GM13977 (cell line): ENCODE measurements at places on chromosomes 7 and 10.

GRCh38 chr10:93309062-93309461 lies 173.1 kb downstream of the MYOF start:
- DNase-seq = no peak

DNA sequence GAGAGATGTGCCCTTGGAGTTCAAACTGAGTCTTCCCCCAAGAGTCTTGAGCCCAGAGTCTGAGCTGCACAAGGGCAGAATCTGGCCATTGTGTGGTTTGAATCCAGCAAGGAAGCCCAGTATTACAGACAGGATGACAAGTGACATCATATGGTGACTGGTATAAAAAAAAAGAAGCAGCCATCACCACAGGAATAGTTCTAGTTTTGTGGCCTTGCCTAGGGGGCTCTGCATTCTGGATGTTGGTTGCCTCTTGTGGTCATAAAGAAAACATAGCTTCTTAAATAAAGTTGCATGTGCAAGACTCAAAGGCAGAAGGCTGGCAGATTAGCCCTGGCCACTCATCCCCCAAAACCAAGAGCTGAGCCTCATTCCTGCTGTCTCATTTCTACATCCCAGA lies 16.8 kb upstream of the LRRC72 start:
- DNase-seq = no peak

- DNase-seq = peak; percentile 43
Observed at GRCh38 chr10:98664329-98665042, 217.8 kb upstream of the HPS1 start.

- no peak for DNase-seq
Observed at GRCh38 chr7:98369726-98370125, 31.2 kb downstream of the BAIAP2L1 start.

DNA sequence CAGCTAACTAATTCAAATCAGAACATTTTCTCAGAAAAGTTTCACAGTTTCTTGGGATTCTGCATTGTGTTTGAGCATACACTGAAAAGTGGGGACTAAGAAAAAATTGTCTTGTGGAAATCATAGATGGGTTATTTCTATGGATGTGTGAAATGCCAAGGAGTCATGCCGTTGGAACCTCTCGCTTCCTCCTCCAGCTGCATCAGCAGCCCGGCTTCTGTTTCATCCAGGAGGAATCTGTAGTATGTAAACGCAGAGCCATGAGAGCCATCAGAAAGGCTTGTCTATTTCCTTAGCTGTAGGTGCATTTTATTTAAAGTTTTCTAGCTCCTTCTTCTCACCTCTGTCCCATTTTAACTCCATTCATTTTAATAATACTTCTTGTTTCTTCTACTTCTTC lies 1144.1 kb downstream of the GATA3 start:
- no peak for DNase-seq

GRCh38 chr10:47182934-47183703 lies 116.9 kb upstream of the GDF10 start:
- no peak for DNase-seq

DNA sequence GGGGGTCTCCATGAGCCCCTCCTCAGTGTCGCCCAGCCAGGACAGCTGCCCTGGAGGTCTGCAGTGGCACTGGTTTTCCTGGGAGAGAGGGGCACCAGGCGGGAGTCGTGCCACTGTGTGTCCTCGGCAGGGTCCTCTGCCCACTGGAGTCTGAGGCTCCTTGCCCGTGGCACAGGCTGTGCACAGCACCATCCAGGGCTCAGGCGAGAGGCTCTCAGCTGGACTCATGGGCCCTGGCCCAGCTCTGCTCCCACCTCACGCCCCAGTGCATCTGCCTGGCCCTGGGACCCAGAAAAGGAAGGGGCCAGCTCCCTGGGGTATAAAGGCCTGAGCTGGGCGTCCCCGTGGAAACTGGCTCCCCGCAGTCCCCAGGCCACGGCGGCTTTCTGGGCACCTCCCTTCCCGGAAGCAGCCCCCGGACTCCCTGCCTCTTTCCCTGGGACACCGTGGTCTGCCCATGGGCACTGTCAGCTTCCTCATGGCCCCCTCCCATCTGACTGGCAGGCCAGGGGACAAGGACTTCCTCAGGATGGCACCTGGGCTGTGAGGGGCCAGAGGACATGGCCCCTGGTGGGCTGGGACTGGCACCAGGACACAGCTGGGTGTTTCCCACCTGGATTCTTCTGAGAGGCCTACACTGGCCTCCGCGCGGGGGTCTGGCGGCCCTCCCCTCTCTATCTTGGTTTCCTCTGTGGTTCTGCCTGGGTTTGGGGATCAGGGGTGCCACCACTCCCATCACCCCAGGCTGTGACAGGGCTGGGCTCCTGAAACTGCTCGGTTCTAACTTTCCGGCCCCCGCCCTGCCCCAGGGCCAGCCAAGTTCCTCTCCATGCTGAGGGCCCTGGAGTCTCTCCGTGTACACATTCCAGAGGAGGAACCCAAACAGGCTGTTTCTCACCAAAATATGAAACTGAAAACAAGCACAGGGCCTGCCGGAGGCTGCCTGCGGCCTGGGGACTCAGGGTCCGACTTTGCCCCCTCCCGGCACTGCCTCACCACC lies 5.5 kb downstream of the FOXL3 start:
- no peak for DNase-seq

GRCh38 chr7:127911968-127912511 lies 119.2 kb downstream of the LRRC4 start:
- peak; percentile 26 for DNase-seq

- DNase-seq = no peak
Observed at GRCh38 chr10:72616716-72617115, 9.2 kb downstream of the MICU1 start.

DNA sequence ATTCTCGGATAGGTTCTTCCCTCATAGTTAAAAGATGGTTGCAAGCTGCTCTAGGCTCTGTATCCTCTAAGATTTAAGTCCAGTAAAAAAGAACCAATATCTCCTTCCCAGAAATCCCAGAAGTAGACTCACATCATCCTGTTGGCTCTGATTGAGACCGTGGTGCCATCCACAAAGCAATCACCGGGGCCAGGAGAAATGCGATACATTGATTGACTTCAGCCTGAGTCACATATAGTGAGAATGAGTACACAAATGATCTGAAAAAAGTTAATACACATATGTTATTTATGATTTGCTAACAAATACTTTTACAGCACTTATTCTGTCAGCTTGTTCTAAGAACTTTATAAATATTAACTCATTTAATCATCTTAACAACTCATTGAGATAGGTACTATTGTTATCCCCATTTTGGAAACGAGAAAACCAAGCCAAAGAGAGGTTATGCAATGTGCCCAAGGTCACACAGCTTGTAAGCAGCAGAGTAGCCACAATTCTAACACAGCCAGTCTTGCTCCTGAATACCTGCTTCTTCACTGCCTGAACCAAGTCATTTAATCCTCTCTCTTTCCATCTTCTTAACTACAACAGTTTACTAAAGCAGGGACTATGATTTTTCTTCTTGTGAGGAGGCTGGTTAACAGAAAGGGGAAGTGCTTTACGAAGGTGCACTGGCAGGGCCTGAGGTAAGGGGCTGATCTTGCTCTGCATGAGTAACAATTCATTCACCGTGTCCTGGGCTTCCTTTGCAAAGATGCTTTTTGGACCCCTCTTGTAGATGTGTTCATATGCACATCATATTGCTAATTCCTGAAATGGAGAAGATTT lies 177.0 kb downstream of the REEP3 start:
- no peak for DNase-seq

- DNase-seq = no peak
Observed at GRCh38 chr7:41996381-41997035, 240.5 kb downstream of the GLI3 start.

DNA sequence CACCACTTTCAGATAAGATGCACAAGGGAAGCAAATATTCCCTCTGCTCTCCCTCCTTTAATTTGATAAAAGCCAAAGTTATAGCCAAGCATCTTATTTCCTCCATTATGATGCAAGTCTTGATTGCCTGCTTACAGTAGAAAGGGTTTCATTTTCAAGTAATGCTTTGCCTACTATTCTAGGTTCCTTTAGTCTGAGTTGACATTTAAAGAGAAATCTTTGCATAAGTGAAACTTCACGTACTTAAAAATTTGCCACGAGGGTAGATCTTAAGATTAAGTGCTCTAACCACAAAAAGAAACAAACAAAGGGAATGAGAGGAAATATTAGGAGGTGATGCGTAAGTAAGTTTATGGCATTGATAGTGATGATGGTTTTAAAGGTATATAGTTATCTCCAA lies 78.1 kb upstream of the VWDE start:
- DNase-seq = no peak

DNA sequence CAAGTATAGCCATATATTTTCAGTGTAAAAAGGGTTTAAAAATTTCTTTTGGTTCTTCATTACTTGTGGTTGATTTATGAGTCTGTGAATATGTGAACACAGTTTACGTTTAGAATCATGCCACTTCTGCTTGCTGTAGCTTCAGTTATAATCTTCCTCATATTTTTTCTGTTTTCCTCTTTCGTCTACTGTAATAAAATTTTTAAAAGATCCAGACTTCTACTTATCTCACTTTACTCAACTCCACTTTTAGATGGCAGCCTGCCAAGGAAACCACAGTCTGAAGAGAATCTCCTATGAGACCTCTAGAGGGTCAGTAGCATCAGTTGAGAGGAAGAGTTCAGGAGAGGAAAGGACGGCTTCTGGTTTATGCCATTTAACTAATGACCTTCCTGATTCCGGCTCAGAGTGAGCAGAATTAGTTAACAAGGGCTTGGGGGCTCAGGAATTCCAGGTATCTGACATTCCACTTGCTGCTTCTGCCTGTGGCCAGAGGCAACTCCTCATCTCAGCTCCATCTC lies 21.4 kb downstream of the CREB5 start:
- no peak for DNase-seq

DNA sequence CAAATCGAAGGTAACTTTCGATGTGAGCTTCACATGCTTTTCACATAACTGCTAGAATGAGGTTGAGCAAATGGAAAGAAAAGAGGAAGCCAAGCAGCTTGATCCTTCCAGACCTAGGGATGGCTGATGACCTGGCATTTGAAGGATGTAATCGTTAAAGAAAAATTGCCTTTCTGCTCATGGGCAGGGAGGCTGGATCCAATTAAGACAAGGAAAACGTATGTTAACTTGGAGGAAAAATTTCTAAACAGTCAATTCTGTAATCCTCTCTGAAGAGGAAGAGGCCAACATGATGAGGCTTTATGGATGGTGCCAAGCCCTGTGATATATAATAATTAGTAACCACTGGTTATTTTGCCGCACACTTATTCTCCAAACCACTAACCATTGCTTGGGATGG lies 12.5 kb downstream of the GRK5 start:
- no peak for DNase-seq

- DNase-seq = no peak
Observed at GRCh38 chr7:116521046-116521664, 3.7 kb upstream of the CAV1 start.

- DNase-seq = no peak
Observed at GRCh38 chr10:86003201-86003621, 363.4 kb downstream of the GRID1 start.

- no peak for DNase-seq
Observed at GRCh38 chr7:149770728-149771636, 2.4 kb downstream of the ZNF467 start.

- peak; percentile 40 for DNase-seq
Observed at GRCh38 chr10:94496010-94496409, 49.6 kb upstream of the HELLS start.

GRCh38 chr10:97539523-97540200 lies 32.9 kb upstream of the ANKRD2 start:
- no peak for DNase-seq

- DNase-seq = no peak
Observed at GRCh38 chr10:13724484-13724883, 137.7 kb downstream of the PRPF18 start.

DNA sequence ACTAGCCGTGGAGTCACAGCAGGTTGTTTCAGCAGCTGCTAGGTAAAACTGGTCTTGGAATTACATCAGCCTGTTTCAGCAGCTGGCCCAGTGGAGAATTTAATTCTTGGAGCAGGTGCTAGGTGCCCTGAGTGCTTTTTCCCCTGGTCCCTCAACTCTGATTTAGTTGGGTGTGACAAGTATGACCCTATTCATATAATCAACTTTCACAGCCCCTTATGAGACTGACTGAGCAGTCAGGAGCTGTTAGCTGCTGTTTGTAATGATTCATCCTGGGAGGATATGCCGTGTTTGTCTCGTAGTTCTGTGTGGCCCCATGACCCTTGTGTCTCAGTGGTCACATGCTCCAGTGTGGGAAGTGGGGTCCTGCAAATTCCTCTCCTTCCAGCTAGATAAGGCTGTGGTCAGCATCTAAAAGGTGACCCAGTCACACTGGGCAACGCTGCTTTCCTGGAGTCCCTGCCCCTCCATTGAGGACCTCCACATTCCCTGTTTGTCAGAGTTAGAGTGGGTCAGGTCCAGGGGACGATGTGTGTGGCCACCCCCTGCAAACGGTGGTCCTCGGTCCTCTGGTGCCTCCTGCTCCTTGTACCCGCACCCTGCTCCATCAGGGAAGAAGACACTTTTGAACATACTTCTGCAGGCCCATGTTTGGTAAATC lies 28.3 kb downstream of the TBATA start:
- DNase-seq = no peak

DNA sequence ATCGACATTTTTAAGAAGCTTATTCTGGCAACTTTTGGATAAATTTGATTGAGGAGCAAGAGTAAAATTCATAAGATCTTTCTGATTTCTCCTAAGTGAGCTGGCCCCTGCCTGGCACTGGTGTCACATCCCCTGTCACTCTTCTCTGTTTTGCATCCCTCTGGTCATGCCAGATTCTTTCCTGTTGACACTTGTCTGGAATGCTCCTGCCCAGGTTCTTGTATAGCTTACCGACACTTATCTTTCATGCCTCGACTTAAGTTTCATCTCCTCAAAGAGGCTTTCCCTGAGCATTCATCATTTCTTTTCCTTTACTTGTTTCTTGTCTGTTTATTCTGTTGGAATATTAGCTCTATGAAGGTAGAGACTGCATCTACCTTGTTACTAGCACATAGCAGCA lies 22.2 kb upstream of the AASS start:
- no peak for DNase-seq

GRCh38 chr10:64396105-64396708 lies 875.0 kb downstream of the REEP3 start:
- no peak for DNase-seq

GRCh38 chr7:90274161-90274560 lies 29.2 kb downstream of the CFAP69 start:
- no peak for DNase-seq

DNA sequence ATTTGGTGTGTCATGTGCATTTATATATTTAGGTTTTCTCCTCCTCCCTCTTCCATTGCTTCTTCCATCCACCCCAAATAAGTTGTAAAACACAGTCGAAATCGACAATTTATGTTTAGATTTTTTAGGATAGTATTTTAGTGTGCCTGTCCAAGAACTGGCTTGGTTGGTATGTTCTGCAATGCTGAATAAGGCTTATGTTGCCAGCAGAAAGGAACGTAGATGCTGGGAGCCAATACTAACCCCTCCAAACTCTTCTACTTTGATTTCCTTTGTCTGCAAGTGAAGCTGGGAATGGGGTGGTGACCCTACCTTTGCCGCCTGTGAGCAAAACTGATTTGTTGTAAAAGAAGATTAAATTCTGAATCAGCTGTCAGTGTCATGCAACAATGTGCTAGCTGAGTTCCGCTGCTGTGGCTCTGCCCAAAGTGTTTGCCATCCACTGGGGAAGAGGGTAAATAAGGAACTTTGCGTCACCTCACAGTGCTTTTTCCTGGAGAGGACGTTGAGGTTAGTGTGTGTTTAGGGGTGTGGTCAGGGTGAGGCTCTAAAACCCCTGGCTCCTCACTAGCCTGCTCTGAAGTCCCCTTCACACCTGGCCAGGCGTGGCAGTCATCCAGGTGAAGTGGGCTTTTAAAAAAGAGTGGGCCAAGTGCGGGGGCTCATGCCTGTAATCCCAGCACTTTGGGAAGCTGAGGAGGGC lies 44.4 kb downstream of the TACC2 start:
- DNase-seq = no peak

GRCh38 chr7:43584195-43584586 lies 1.3 kb downstream of the STK17A start:
- no peak for DNase-seq
